ENCODE measurements at places on chromosomes 3 and 15. TPM values are rescaled to one million over a fixed set of nuclear protein-coding genes. Genes with fewer than 3 reads are reported as not detected.
A peak's percentile ranks its signal among the peaks of the same experiment; 100 is the strongest.

DNA sequence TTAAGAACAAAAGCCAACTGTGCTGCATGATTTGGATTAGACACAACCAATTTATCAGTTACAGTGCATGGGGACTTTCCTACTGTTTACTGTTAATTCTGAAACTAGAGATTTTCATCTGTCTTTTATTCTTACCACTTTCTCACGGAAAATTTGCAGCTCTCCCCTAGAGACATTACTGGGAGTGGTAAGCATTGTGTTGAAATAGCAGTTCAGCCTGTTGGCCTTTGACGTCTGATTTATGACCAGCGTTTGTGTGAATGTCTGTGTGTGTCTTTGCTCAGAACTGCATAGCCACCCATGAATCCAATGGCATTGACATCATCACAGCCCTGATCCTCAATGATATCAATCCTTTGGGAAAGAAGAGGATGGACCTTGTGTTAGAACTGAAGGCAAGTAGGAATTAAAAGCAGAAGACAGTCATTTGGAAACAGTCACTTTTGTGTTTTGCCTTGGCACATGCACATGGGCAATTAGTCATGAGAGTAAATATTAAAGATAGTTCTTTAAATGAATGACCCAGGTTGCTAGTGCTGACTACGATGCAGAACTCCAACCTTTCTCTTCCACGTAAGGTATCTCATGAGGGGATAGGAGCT lies 202.2 kb upstream of the BHLHE40 start:
- DNase-seq: no peak

GRCh38 chr3:154304116-154304786 lies 20.0 kb downstream of the DHX36 start:
- no peak for DNase-seq

- no peak for DNase-seq
Observed at GRCh38 chr15:63327648-63328421, 50.4 kb downstream of the APH1B start.

The OPA1 gene
- total RNA-seq: 110 TPM

The TMEM41A gene
- total RNA-seq: 57.5 TPM

DNA sequence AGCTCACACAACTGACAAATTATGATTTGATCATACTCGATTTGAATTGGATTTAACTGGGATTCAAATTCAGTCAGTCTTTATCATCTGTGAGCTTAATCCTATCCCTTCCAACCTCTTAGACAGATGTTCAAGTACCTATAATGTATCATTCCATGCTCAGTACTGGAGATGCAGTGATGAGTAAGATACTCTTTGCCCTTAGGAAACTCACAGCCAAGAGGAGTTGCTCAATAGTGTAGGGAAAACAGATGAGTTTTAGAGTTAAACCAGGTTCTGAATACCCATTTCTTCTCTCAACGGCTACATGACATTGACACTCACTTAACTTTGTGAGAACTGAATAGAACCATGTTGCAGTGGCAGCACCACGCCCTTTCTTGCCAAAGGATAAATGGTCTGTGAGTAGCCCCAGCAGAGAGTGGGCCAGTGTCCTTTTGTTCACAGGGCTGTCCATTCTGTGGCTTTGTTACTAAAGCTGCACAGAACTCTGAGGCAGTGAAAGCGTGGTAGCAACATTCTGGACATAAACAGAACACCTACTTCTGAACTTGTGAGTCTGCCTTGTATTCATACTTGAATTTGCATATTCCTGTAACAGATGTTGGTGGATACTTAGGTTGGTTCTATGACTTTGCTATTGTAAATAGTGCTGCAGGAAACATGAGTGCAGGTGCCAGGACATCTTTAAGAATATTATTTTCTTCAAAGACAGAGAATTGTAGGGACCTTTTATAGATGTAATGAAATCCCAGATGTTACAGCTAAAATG lies 91.6 kb downstream of the RASA2 start:
- no peak for DNase-seq

GRCh38 chr3:21901484-21901883 lies 150.5 kb upstream of the ZNF385D start:
- DNase-seq: no peak

- no peak for DNase-seq
Observed at GRCh38 chr3:127459891-127460290, 130.6 kb downstream of the TPRA1 start.

DNA sequence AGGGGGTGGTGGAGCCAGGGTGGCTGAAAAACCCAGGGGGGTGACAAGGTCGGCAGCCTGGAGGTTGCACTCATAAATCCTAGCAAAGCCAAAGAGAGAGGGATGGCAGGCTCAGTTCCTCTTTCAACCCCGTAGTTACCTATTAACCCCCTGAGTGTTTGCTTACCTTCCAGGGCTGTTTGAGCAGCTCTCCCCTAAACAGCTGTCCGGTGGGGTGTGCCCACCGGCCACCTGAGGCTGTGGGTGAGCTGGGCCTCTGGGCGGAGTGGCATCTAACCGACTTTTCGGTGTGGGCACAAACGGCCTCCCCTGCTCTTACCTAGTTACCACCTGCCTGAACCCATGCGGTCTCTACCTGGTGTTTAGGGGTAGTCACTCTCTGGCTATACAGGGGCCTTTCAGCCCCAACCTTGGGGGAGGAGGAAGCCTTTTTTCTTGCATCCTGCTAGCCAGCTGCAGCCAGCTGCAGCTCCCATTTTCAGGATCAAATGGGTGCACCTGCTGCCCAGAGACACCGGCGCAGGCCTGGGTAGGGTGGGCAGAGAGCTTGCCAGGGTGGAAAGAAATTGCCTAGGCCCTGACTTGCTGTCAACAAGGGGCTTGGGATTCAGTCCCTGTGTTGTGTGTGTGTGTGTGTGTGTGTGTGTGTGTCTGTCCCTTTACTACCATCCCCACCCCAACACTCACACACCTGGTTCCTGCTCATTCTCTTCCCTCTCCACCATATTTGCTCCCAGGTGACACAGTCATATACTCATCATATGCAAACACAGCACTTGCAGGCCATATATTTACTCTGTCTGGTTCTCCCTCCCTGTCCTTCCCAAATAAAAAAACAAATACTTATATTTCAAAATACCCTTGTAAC lies 3.7 kb downstream of the DLL4 start:
- DNase-seq: no peak

DNA sequence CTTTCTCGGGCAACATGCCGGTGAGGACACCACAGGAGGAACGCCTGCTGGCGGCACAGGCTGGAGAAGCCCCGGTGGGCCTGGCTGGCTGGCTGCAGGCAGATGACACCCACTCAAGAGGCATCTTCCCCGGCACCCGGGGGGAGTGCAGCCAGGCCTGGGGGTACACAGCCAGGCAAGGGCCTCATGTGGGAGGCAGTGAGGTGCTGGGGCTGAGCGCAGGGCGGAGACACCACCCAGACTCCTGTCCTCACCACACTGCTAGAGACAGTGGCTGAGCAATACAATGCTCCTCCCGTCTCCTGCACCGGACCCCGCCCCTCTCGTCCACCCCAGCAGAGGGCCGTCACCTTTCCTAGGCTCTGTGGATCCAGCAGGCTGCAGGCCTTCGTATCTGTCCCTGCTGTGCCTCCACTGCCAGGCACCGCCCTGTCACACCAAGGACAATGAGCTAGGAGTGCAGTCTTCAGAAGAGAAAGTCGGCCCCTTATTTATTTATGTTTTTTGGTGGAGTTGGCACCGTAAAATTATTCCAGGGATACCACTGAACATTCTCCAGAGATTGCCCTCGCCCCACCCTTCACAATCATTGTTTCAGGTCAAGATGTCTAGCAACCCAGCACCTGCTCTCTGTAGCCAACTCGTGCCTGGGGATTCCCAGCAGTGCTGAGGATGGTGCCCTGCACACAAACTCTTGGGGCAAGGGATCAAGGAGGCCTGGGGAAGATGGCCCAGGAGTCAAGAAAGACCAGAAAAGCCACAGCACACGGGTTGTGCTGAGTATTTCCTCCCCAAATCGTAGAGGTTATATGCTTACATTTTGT lies 129.1 kb downstream of the ATP10A start:
- no peak for DNase-seq

- DNase-seq: no peak
Observed at GRCh38 chr15:41891226-41891625, 2.6 kb downstream of the SPTBN5 start.

The CLDN18 gene
- total RNA-seq: 3.3 TPM

DNA sequence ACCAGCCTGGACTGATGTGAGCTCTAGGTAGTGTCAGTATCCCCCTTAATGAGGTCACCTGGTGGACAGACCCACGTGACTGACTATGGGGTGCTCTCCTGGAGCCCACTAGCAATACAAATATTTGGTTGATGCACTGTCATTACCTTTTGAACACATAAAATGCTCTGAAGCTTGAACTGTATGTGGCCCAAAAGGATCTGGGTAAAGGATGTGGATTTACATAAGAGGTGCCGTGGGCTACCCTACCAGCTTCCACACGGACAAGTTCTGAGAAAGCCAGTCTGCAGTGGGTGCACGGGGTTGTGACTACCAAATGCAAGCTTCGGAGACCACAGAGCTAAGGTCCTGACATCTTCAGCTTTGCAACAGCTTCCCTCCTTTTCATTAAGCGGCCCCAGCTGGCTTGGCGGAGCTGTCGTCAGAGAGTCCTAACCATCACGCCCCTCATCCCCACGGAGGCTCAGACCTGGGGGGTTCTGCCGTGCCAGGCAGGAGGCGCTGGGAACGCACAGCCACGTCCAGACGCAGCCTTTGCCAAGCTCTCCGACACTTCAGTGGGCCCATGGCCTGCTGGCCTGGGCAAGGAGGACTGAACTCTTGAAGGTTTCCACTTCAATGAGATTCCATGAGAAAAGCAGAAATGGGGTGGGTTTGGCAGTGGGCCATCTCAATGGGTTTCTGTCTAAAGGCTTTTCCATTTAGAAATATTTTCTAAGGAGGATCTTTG lies 228.3 kb downstream of the ADAMTS17 start:
- DNase-seq: no peak

- DNase-seq: no peak
Observed at GRCh38 chr3:25084016-25084415, 344.0 kb upstream of the RARB start.

DNA sequence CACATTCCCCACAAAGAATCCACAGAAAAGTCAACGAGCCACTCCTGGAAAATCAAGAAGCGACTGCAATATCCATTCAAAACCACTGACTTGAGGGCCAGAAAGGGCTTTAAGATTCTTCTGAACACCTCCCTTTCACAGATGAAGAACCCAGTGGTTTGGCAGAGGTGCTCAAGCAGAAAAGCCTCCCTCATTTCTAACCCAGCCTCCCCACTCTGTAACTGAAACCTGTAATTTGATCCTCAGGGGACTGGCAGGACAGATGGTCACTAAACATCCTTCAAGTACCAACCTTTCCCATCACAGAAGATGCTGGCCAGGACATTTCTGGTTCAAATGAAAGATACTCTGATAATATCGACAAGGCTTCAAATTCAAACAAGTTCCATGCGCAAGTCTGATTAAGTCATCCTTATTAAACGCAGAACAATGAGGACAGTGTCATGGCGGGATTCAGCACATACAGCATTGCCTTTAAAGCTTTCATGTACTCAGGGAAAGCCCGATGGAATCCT lies 5.5 kb downstream of the SEMA5B start:
- no peak for DNase-seq

DNA sequence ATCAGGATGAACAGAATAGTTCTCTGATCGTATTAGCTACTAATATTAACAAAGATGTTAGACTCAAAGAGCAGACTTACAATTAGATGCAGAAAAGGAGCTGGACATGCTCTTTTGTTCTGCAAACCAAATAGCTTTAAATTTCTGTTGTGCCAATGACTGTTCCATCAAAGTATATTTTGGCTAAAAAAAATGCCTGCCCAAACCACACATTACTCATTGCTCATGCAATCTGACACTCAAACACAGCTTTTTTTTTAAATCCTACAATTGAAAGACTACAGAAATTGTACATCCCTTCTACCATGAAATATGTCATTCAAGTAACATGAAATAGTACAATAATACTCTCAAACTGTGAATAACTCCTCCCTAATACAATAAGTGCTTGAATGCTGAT lies 48.6 kb downstream of the SHOX2 start:
- DNase-seq: no peak

The BHLHE40 gene
- 62.2 TPM for total RNA-seq

- no peak for DNase-seq
Observed at GRCh38 chr15:56034514-56034913, 41.1 kb upstream of the NEDD4 start.

- peak; percentile 71 for DNase-seq
Observed at GRCh38 chr3:149547954-149548668, 73.6 kb downstream of the TM4SF4 start.

DNA sequence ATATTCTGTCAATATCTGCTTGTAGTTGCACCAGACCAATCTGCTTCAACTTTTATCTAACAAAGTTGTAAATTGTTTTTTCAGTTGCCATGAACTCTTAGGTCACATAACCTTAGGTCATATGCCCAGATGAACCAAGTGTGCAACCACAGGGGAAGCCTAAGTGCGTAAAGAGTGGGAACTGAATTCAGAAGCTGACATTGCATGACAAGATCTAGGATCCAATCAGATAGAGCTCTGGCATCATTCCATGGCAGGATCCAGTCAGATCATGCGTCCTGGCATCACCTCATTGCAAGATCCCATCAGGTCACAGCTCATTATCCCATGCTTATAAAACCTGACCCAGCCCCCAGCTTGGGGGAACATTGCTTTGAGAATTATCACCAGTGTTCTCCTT lies 18.9 kb upstream of the IFT57 start:
- DNase-seq: no peak

DNA sequence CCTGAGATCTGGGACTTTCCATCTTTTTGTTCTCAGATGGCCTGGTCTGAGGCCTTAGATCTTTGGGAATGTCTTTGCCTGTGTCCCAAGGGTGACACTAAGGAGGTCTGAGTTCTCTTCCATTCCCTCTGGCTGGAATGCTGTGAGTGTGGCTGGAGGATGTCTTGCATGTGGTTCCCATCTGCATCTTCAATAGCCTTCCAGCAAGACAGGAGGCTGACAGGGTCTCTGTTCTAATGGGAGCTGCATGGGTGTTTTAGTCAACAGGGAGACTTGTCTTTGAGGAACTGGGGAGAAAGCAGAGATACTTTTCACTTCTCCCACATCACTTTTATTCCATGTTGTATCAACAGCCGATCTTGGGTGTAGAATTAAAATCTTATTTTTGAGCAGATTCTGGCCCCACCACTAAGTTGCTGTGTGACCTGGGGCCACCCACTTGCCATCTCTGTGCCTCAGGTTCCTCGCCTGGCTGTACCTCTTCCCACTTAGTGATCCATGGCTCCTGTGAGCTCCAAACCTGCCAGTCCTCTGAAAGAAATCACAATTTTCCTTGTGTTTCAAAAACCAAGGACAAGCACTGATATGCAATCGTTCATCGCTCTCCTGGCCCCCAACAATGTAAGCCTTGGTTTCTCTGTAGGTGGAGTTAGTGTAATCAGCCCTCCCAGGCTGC lies 75.2 kb downstream of the LSM3 start:
- DNase-seq: no peak

DNA sequence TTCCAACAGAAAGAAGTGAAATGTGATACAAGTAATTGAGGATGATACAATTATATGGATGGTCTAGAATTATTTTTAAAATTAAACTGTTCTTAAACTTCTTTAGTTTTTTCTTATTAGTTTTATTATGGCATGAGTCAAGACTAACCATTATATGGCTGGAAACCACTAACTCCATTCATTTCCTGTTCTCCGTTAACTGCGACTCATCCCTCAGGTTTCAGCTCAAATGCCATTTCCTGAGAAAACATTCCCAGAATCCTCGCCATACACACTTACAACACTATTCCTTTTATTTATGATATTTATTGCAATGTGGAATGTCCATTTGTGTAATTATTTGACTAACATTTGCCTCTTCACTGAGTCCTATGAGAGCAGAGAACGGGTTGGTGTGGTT lies 394.1 kb downstream of the SOX2 start:
- DNase-seq: no peak

The GRAMD2A gene
- 0.95 TPM for total RNA-seq

All from Calu3 (cell line).